ENCODE measurements at places on chromosomes 2 and 18. TPM values are rescaled to one million over a fixed set of nuclear protein-coding genes. Genes with fewer than 3 reads are reported as not detected.

The UGT1A10 gene
- not detected for total RNA-seq

The ANO7 gene
- total RNA-seq, result 1.8 TPM

The TEKT4 gene
- not detected for total RNA-seq

The REG3A gene
- total RNA-seq, result not detected

The CHRNG gene
- total RNA-seq, result not detected

The SEPTIN10 gene
- total RNA-seq, result not detected

The SP140 gene
- total RNA-seq, result 424 TPM

The STARD6 gene
- not detected for total RNA-seq

The SCN9A gene
- not detected for total RNA-seq

The KIAA2012 gene
- total RNA-seq, result not detected
